ENCODE measurements at places on chromosomes 12 and 14.
A peak's percentile ranks its signal among the peaks of the same experiment; 100 is the strongest.

DNA sequence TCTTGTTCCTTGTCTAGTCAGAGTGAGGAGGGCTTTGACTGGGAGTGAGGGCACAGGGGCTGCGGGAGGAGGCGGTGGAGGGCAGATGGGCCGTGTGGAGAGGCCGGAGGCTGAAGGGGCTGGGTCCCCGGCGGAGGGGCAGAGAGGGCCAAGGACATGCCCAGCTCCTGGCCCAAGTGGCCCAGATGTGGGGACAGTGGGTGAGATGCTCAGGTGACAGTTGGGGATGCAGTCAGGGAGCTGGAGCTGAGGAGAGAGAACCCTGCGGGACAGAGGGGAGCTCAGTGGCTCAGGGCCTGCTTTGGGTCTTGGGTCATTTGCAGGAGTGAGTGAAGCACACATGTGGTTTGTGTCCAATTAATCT, 26.5 kb upstream of the PLD4 start:
- no peak for DNase-seq

GRCh38 chr14:93655078-93655750, 133.1 kb downstream of the PRIMA1 start:
- DNase-seq, result peak; percentile 82

DNA sequence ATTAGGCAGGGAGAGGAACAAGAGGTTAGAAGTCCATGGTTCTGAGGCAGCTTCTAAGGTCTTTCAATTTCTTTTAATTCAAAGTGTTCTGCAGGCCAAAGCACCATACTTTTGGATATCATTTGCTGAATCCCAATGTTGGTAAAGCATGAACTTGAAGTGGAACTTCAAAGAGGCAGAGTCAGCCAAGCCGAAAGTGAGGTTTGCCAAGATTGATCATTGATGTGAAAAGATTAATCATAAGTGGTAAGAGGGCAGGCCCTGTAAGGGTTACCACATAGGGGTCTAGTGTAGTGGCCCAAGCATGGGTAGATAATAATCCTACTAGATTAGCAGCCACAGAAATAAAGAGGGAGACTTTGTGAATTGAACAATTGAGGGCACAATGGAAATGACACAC, 191.7 kb upstream of the DIO2 start:
- DNase-seq, result no peak

DNA sequence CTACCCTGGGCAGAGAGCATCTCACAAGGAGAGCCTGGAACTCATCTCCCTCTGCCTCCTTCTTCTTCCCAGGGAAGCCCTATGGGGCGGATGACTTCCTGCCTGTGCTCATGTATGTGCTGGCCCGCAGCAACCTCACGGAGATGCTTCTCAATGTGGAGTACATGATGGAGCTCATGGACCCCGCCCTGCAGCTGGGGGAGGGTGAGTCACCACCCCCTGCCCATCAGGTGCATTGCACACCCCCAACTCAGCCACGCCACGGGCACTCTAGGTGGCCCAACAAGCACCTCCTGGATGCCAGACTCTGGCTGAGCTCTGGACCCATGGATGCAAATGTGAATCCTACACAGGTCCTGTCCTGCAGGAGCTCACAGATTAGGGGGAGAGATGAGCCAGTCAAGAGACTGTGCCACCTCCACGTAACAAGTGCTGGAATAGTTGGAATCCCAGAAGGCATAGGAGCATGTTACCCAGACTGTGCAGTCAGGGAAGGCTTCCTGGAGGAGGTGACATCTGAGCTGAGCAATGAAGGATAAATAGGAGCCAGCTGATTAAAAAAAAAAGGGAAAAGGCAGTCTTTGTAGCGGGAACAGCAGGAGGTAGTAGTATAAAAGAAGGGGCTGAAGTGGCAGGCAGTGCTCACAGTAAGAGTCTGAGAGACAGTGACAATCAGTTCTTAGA, 71.9 kb downstream of the LGMN start:
- no peak for DNase-seq

DNA sequence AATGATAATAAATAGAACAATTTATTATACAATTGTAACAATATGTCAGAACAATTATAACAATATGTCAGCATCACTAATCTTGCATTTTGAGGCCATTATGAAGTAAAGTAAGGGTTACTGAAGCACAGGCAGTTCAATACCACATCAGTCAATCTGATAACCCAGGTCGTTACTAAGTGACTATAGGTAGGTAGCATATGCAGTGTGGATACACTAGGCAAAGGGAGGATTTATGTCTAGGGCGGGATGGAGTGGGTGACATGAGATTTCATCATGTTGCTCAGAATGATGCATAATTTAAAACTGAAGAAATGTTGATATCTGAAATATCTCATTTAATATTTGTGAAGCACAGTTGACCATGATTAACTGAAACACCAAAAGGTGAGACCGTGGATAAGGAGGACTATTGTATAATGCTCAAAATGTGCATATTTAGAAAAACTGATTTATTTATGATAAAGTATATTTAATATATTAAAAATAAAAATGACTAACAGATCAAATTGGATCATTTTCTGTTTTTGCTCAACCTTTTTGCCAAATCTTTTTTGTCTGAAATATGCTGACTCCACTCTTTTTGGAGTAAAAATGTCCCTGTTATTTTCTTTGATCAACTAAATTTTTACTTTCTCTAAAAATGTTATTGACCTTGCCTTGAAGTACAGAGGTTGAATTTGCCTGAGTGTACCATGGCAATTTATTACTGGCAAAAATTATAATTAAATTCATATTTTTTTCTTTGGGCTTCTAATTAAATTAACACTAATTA, 1189.4 kb upstream of the USP15 start:
- DNase-seq, result no peak

GRCh38 chr12:114166362-114166761, 200.2 kb upstream of the RBM19 start:
- peak; percentile 8 for DNase-seq

DNA sequence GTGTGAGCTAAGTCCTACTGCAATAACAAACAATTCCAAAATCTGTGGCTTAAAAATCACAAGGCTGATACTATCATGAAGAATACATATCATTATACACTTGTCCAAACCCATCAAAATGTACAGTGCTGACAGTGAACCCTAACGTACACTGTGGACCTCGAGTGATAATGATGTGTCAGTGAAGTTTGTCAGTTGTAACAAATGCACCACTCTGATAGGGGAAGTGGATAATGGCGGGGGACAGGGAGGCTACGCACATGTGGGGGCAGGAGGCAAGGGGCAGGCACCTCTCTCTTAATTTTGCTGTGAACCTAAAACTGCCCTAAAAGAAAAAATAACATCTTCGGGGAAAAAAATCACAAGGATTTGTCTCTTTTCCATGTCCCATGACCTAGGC, 100.0 kb downstream of the VRK1 start:
- DNase-seq, result no peak

DNA sequence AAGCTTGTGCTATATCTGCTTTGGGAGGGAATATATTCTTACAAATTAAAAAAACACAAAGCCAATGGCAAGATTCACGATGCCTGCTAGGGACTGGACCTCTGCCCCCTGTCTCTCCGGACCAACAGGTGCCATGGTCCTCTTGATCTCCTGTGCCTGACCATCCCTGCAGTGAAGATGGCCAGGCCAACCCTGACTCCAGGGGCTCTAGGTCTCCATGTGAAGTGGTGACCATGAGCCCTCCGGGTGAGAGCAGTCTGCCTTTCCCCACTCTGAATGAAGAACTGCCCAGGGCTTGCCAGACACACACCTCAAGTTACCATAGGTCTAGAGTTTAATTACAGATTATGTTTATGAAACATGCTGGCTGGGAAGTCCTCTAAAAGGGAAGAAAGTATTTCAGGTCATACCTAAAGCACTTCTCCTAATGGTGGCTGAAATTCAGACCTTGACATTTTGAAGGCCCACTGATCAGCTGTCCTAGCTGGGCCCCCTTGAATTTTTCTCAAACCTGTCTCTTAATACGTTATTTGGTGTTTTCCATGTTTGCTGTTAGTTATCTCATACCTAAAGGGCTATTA, 1.4 kb downstream of the ARHGDIB start:
- DNase-seq, result no peak

DNA sequence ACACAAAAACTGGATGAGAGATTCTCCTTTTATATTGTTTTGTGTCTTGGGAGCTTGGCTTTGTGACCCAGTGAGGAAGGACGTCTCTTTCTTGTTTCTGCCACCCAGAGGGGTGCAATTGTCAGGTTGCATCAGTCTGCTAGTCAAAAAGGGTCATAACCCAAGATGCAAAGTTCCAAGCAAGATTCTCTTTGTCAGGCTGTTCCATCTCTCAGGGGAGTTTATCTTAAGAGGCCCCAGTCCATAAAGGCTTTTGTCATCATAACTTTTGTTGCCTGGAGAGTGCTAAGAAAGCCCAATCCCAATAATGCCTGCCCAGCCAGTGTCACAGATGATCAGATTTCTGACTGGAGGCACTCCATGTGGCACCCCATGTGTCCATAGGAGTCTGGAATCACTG, 444.9 kb downstream of the TRHDE start:
- DNase-seq, result no peak

DNA sequence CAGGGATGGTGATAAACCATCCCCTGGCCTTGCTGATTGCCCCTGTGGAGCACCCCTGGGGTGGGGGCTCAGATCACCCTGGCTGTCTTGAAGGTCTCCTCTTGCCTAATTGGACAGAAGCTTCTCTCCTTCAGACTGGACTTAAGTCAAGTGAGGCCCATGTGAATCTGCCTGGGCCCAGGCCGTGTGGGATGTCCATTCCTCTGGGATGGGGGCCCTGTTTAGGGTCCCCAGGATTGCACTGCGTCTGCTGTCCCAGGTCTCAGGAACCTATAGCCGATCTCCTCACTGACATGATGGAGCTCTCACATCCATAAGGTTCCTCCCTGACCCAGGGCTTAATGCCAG, 20.2 kb downstream of the SERPINA1 start:
- no peak for DNase-seq

- no peak for DNase-seq
These were observed 5.9 kb upstream of the DEGS2 start for GRCh38 chr14:100165376-100165775.

DNA sequence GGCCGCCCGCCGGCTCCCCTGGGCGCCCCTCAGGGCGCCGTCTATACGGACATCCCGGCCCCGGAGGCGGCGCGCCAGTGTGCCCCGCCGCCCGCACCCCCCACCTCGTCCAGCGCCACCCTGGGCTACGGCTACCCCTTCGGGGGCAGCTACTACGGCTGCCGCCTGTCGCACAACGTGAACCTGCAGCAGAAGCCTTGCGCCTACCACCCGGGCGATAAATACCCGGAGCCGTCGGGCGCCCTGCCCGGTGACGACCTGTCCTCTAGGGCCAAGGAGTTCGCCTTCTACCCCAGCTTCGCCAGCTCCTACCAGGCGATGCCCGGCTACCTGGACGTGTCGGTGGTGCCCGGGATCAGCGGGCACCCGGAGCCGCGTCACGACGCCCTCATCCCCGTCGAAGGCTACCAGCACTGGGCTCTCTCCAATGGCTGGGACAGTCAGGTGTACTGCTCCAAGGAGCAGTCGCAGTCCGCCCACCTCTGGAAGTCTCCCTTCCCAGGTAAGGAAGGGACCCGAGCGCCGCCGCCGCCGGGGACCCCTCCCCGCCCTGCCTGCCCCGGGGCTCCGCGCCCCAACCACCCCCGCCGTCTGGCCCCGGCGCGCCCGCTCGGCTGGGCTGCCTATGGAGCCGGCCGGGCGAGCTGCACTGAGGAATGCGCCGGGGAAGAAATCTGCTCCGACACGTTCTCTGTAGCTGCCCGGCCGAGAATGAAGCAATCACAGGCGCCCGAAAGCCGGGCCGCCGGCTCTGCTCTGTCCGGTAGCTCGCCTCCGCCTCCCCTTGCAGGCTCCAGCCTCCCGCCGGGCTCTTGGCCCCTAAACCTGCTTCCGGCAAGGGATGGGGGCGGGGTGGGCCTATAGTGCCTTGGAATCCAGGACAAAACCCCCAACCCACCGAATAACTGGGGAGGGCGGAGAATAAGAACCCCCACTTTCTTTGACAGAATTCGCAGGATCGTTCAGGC, 794 bp downstream of the HOXC13 start:
- no peak for DNase-seq

DNA sequence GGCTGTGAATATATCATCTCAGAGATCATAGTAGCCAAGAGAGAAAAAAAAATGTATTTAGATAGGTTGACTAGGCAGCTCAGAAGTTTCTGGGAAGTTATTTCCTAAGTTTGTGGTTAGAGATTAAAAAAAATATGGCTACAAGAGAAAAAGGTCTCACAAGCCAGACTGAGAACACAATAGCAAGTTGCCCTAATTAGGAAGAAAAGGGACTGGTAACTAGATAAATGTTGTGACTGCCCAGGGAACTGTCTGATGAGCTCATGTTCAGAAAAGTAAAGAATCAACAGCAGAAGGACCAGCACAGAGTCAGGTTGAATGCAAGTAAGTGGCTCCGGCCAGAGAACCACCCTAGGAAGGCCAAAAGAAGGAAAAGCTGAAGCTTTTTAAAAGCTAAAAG, 256.6 kb downstream of the PRKD1 start:
- DNase-seq, result no peak

GRCh38 chr12:100448656-100449055, 25.0 kb upstream of the NR1H4 start:
- DNase-seq, result no peak

DNA sequence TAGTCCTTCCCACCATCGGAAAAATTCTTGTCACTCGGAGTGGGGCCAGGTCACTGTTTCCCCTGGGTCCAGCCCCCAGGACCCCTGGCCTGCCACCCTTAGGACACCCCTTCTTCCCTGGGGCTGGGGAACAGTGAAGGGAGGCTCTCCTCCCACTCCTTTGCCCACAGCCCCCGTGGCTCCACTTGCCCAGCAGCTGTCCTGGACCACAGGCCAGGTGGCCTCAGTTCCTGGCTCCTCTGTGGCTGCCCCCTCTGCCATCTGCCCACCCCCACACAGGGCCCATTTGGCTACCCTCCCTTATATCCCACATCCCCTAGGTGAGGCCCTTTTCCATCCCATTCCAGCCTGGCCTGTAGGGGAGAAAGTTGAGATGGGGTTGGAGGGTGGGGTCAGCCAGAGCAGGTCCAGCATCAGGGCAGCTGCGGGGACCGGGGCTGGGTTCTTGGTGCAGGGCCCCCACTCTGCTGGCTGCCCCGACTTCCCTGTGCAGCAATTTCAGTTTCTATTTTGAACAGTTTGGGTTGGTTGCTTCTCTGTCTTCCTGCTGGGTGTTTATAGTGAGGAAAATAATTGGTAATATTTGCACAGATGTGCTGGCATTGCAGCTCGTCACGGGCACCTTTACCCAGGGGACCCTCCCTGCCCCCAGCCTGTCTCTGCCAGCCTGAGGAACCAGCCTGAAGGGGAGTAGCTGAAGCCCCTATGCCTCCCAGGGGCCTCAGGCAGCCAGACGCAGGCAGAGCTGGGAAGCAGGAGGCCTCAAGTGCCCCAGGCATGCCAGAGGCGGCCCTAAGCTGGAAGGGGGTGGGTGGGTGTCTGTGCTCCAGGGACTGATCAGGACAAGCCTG, 23.4 kb downstream of the SYNDIG1L start:
- peak; percentile 9 for DNase-seq

- DNase-seq, result peak; percentile 77
These were observed 411.9 kb downstream of the FUT8 start for GRCh38 chr14:65824285-65824977.

Measured in suppressor macrophage treated with lipopolysaccharide for 4 hours (primary cell).